WERI-Rb-1 (cell line): ENCODE measurements at places on chromosomes 4 and X.

DNA sequence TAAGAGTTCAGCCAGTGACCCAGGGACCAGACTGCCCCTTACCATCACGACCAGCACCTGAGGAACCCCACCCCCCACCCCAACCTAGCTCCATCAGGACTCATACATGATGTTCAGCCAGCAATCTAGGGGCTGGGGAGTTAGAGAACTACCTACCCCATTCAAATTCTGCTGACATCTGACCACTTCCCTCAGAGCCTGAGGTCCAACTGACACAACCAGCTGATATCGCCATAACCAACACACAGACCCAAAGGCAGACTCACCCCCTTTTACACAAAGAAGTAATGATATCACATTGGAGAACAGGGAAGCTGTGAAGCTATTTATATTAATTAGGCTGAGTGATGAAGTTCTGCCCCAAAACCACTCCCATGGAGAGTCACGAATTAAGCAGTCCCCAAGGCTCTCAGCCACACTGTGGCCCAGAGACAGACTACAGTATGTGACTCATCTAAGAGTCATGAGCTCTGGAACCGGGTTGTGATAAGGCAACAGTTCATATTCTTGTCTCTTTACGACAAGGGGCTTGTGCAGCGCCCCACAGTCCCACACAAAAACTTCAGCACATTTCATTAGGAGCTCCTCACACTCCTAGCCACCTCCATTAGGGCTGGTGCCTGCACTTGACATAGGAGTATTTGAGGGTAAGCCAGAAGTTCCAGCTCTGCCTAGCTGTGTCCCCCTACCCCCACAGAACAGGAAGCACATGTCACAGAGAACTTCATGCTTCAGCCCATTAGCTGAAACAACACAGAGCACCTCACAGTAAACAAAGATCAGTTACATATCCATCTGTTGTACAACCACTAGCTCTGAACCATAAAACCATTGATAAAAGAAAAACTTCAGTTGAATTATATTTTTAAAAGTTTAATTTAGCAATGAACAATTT is 184.7 kb upstream of the ZCCHC13 start:
- DNase-seq: no peak

- peak; percentile 69 for DNase-seq
Measured at GRCh38 chrX:17046478-17047097, 100.1 kb downstream of the REPS2 start.

- DNase-seq: no peak
Measured at GRCh38 chr4:177301126-177301639, 8.5 kb upstream of the NEIL3 start.

DNA sequence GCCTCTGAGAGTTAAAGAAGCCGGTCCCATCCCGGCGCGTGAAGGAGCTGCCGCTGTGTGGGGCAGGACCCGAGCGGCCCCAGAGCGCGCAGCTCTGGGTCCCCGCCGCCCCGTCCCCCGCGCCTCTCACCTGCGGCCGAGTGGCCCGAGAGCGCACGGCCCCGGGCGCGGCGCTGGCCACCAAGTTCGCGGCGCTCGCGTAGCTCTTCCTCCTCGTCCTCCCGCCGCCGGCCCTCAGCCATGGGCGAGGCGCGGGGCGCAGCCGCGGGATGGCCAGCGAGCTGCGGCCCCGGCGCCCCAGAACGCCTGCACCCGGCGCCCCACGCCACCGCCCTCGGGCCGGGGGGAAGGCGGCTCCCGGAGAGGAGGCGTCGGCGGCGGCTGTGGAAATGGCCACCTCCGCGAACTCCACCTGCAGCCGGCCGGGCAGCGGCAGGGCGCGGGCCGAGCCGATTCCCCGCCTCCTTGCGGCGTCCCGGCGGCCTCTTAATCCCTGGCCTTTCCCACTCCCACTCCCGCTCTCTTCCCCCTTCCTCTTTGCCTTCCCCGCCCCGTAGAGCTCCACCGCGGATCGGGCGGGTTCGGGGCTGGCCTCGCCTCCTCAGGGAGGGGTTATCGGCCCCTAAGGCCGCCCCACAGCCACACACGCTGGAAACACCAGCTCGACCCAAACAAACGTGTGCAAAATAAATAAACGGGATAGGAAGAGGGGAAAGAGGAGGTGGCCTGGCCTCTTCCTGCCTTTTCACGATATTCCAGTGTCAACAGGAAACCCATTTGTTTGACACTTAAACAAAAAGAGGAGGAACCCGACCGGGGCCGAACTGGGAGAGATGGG is at the start of gene SH3D19:
Gene SH3D19, minus strand, starts transcription at position 495 of the 838 bp plus-strand sequence. Its CDS starts 253 bp downstream, at position 242.
- DNase-seq: peak; percentile 94

DNA sequence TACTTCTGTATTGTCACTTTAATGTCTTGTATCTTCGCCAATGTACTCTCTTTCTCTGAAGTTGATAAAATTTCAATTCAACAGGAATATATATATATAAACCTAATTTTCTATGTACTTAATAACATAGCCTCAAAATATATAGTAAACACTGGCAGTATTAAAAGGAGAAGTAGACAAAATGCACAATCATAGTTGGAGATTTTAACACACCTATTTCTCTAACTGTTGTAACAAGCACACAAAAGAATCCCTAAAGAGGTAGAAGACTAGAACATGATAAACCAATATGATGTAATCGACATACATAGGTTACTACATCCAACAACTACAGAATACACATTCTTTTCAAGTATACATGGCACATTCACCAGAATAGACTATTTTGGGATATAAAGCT is 65.5 kb downstream of the ZNF81 start:
- DNase-seq: no peak

- DNase-seq: no peak
Measured at GRCh38 chr4:145635630-145636029, 16.4 kb downstream of the MMAA start.

DNA sequence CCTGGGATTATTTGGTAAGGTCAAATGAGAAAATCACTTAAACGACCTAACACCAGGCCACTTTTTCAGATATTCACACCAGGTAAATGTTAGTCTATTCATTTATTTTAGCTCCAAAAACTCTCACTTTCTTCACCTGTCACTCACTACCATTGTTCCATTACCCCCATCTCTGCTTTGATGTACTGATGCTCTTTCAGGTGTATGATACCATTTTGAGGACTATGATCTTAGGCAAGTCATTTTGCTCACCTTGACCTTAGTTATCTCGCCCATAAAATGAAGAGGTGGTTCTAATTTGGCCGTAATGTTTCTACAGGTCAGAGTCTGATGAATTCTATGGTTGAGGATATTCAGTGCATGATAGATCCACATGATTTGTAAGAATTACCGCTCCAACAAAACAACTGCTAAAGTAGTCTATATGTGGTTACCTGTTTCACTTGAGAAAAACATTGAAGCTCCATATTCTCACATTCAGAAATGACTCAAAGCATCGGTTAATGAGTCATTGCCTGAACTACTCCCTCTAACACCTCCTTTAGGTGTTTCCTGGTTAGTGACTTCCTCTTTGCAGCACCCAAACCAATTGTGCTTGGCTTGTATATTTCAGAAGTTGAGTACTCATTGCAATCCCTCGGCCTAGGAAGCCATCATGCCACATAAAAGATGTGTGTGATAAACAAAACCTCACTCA is 4.5 kb downstream of the DTHD1 start:
- DNase-seq: no peak

DNA sequence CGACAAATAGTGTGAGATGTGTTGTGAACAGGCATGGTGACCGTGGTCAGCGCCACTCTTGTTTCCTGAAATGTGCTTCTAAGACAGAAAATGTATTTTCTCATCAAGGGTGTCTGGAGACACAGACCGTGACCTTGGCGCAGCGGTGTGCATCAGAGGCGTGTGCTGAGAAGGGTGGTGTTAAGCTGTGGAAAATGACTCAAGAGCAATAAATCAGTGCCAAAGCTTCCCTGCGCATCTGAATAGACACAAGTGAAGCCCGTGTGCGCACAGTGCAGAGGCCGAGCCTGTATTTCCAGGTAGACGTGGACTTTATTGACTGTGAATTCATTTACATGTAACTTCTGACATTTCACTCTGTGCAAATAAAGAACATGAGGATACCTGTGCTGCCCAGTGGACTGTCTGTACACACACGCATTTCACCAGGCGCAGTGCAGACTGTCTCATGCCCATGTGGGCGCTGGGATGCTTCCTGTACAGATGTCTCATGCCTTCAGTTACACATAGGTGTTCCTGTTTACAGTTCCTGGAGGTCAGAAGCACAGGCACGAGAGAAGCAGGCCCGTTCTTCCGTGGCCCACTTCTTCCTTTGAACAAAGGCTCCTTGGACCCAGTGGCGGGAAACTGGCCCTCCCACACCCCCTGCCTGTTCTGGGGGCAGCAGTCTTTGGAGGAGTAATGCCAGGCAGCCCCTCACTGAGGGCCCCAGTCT is 31.9 kb downstream of the NSG1 start:
- no peak for DNase-seq

- no peak for DNase-seq
Measured at GRCh38 chr4:22091352-22091717, 142.8 kb upstream of the KCNIP4 start.

DNA sequence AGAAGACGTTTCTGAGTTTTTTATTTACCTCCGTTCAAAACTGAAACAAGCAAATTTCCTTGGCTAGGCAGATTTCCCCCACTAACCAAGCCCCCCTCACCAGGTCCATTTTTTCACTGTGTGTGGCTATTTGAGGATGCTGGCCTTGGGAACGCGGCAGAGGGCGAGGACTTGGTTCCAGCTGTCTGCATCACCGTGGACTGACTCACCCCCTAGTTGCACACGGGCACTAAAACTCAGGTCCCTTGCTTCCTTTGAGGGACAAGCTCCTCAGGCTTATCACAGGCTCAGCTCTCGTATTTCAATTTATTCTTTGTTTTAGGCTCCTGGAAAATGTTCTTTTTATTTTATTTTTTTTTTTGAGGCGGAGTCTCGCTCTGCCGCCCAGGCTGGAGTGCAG is 8.4 kb upstream of the MTNR1A start:
- no peak for DNase-seq

- no peak for DNase-seq
Measured at GRCh38 chr4:96063639-96064038, 223.7 kb downstream of the PDHA2 start.
